ENCODE measurements at places on chromosomes 7 and 10.

DNA sequence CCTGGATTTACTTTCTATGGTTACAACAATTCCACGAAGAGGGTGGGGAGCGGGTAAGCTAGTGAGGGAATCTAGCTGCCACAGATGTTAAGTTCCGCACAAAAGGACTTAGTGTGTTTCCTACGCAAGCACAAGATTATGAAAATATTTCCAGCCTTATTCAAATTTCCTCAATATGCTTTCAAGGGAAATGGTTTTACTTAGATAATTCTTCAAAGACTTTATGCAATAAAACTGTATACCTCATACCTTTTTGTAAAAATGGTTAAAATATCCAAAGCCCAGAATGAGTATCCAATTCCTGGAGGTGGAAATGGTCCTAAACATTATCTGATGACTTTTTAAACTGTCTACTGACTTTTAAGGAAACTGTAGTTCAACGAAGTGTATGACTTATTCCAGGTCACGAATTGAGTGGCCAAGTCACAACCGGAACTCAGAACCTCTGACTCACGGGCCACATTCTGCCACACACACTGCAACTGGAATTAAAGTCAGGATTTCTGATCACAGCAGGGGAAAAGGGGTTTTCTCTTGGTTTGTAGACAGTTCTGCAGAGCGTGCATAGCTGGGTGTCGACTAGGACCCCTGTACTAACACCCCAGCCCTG is 20.2 kb upstream of the INSIG1 start:
- no peak for DNase-seq

DNA sequence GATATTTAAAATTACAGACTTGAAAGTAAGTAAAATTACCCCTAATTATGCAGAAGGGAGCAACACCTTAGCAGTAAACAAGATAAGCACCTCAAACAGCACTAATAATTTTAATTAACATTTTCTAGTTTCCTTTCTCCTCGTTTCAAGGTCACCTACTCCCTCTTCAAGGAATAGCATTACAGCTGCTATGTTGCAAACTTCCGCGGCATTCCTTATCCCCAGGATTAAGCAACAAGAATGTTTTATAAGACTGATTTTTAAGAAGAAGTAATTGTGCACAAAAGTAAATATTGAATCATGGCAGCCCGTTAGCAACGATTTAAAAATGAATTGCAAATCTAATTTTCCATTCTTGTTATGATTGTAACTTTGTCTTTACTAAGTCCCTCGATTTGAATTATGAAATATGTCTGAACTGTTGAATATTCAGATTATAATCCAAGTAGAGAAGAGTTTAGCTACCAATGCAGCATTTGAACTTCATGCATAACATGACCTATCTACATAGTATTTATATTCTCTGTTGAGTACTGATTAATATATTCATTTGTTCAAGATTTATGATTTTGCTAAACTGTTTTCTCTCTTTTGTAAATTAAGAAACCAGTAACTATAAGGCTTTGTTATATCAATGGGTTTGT is 593.5 kb upstream of the MGMT start:
- no peak for DNase-seq

DNA sequence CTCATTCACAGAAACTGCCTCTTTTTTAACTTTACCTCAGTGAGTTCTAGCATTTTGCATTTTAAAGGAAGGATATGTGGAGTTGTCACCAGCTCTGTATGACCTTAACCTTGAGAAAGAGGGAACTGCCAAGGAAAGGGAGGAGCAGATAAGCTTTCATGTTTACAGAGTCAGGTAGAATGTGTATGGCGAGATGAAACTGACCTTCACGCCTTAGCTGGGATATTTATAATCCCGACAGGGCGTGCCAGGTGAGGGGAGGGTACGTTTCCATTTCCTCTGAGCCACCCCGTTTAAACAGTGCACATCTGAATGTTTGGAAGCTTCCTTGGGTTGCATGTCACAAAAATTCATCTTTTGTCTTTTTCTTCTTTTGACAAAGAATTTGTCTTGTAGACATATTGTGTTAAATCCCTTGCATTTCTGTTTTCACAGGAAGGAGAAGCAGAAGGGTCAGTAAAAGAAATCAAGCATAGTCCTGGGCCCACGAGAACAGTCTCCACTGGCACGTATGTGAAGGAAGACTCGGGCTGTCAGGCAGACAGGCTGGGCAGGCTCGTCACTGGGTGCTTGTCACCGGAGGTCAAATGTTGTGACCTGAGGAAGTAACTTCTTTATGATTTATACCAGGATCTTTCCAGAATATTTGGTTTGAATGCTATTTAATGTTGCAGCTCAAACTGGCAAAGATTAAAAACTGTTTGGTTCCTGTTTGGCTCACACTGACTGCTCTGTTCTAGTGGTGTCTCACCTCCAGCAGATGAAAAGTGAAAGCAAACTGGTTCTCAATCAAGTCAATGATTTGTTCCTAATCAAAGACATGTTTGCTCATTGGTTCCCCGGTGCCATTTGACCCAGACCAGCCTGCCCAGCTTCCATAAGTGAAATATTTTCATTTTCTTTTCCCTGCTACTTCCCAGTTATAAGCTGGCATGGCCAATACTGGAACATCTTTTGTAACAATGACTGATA is 16.2 kb downstream of the OPTN start:
- no peak for DNase-seq

GRCh38 chr10:129850316-129850715 is 113.8 kb downstream of the EBF3 start:
- DNase-seq = no peak

DNA sequence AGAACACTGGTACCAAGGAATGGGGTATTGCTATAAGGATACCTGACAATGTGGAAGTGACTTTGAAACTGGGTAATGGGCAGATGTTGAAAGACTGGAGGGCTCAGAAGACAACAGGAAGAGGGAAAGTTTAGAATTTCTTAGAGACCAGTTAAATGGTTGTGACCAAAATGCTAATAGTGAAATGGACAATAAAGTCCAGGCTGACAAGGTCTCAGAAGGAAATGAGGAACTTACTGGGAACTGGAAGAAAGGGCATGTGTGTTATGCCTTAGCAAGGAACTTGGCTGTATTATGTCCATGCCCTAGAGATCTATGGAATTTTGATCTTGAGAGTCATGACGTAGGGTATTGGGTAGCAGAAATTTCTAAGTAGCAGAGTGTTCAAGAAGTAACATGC is 38.0 kb downstream of the FAM149B1 start:
- DNase-seq = no peak

DNA sequence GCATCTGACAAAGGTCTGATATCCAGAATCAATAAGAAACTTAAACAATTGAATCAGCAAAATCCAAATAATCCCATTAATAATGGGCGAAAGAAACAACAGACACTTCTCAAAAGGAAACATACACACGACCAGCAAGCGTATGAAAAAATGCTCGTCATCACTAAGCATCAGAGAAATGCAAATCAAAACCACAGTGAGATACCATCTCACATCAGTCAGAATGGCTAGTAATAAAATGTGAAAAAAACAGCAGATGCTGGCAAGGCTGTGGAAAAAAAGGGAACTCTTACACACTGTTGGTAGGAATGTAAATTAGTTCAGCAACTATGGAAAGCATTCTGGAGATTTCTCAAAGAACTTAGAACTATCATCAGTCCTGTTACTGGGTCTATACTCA is 496.7 kb downstream of the SH2D4B start:
- no peak for DNase-seq

DNA sequence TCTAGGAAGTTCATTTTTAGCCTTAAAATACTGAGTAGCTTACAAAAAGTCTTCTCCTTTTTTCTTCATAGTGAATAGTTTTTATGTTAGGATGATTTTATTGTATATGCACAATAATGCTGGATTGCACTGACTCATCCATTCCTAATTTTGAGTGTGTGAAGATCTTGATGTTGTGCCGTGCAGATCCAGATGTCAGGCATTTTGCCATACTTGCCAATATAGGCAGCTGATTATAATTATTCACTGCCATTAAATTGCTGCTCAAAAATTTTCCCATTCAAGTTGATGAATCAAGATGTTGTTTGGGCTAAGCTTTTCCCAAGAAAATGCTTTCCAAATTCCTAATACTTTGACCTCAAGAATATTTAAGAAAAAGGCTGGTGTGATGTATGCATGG is 218.3 kb downstream of the AHR start:
- no peak for DNase-seq

DNA sequence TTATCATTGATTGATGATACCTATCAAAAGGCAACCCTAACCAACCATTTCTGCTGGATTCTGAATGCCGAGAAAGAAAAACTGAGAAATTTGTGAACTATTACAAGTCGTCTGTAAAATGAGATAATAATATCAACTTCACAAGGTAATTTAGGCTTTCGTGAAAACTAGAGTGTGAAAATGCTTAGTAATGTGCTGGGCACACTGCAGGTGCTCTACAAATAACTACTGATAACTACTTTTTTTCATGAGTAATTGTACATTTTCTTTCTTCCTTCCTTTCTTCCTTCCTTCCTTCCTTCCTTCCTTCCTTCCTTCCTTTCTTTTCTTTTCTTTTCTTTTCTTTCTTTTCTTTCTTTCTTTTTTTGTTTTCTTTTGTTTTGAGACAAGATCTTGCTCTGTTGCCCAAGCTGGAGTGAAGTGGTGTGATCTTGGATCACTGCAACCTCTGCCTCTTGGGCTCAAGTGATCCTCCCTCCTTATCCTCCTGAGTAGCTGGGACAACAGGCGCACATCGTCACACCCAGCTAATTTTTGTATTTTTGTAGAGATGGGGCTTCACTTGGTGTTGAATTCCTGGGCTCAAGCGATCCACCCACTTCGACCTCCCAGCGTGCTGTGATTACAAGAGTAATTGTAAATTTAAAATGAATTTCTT is 42.9 kb downstream of the BMPR1A start:
- DNase-seq = no peak

DNA sequence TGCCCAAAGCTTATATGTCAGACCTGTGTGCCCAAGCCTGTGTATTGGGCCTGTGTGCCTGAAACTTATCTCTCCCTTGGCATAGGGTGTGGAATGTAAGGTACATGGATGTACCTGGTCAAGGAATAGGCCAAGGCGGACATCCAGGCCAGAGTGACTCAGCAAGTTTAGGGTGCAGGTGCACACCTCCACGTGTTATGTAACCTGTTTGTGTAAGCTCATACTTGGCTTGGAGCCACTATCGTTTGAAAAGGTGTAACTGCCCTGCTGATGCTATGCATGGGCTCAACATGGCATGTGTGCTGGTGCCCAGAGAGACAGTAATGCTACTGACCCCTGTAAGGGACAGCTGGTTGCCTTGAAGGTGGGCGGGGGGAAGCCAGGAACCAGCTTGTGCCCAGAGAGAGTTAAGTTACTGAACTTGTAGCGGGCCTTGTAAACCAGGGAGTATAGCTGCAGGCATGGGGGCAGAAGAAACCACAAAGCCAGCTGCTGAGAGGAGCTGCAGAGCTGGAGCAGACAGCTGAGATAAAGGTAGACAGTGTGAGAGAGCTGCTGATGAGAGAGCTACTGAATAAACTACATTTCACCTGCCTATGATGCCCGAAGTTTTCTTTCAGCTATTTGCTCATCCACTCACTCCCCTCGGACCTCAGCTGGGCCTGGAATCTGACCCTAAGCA is 656.4 kb upstream of the ZWINT start:
- DNase-seq = no peak

DNA sequence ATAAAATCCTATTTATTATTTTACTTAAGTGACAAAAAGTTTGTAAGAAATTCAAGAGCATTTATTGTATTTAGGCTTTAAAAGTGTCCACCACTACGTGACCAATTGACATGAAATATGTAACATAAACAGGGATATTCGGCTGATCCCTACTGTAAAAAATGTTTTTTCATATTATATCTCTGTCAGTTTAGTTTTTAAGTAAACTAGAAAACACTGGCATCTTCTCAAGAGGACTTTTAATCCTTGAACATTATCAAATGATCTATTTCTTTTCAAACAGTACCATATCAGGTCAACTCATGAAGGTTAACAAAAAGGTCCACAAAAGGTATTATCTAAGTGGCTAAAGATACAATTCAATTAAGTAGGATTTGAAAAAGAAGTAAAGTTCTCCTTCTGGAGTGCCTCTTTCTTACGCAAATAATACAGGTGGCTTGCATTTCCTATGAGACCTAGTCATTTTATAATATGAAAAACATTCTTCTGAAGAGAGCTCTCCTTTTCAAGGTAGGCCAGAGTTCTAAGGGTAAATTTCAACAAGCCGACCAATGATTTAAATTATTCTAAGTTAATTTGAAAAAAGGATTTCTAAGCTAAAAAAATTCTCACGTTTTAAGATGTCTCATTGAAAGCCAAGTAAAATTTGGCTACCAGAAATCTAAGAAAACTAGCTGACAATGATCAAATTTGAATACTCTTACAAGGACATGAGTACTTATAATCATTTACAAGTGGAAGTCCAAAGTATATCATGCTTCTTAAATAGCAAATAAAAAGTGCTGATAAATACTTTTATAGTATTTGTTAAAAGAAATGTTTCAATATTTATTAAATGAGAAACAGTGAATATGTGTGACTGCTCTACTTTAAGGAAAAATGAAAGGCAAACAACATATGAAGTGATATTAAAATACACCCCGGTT is 133.5 kb downstream of the NRBF2 start:
- DNase-seq = no peak

- DNase-seq = no peak
Measured at GRCh38 chr7:90923541-90923997, 327.4 kb downstream of the CDK14 start.

DNA sequence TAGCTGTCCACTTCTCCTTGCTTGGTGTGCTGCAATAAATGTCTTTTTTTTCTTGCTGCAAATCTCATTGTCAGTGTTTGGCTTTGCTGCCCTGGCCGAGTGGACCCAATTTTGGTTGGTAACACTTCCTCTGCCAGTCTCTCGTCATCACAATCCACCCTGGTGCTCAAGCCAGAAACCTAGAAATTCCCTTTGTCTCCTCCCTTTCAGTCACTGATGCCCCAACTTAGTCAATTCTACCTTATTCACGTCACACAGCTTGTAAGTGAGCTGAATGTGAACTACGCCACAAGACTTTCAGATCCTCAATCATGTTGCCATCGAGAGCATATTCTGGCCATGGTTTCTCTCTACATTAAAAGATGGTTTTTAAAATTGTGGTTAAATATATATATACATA is 13.0 kb upstream of the FRA10AC1 start:
- DNase-seq = no peak

DNA sequence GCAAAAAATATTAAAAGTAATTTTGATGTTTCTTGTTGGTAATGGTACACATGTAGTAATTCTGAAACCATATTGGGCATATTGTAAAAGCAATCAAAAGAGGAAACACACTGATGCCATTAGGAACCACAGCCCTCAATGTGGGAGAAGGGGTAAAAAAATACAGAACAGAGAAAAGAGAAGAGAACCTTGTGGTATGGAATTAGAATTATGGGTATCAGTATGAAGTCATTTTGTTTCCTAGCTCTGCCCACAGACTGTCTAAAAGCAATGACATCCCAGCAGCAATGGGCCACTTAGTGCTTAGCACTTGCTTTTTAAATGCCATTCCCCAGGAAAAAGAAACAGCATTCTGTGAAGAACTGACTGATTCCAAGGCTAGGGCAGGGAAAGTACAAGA is 61.5 kb downstream of the CPVL start:
- no peak for DNase-seq

DNA sequence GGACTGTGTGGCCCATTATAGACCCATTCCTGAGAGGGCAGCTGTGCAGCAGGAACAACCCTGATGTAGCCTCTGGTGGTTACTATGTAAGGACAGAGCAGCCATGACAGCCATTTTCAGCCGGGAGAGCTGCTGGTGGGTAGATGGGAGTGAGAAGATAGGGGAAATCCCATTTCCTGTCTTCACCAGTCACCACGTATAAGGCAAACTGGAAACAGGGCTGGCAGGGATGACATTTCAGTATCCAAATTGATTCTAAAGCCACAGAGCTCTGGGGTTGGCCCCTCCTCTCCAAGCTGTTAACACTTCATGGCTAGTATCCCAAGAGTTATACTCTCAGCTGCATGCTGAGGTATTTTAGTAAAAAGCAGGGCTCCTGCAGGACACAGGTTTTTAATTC is 15.2 kb upstream of the FZD1 start:
- DNase-seq = no peak
